ENCODE measurements at places on chromosomes 2 and 18.
A peak's percentile ranks its signal among the peaks of the same experiment; 100 is the strongest.

GRCh38 chr2:31567679-31568078, 13.1 kb downstream of the SRD5A2 start:
- no peak for DNase-seq

- DNase-seq = no peak
Measured at GRCh38 chr18:7658701-7659100, 91.6 kb downstream of the PTPRM start.

GRCh38 chr2:71605781-71606241, 152.4 kb downstream of the DYSF start:
- DNase-seq = no peak

DNA sequence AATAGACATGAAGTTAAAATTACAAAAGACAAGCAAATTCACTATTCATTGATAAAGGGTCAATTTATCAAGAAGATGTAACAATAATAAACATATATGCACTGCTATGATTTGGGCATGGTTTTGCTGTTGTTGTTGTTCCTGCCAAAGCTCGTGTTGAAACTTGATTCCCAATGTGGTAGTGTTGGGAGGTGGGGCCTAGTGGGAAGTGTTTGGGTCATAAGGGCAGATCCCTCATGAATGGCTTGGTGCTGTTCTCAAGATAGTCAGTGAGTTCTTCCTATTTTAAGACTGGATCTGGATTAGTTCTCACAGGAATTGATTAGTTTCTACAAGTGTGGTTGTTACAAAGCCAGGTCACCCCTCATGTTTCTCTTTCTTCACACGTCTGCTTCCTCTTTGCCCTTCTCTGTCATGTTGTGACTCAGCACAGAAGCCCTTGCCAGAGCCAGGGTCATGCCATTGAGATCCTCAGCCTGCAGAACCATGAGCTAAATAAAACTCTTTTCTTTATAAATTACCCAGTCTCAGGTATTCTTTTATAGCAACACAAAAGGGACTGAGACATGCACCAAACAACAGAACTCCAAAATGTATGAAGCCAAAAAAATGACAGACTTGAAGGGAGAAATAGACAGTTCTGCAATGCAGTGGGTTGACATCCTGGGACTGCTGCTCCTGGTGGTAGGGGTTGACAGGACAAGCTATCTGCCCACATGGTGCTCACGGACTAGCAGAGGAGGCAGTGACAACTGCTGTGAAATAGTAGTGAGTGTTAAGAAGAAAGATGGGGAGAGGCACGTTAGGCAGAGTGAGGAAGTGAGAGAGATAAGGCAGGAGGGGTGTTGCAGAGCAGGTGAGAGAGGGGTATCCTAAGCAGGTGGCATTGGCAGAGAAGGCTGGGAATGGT, 18.6 kb upstream of the SKA1 start:
- no peak for DNase-seq

DNA sequence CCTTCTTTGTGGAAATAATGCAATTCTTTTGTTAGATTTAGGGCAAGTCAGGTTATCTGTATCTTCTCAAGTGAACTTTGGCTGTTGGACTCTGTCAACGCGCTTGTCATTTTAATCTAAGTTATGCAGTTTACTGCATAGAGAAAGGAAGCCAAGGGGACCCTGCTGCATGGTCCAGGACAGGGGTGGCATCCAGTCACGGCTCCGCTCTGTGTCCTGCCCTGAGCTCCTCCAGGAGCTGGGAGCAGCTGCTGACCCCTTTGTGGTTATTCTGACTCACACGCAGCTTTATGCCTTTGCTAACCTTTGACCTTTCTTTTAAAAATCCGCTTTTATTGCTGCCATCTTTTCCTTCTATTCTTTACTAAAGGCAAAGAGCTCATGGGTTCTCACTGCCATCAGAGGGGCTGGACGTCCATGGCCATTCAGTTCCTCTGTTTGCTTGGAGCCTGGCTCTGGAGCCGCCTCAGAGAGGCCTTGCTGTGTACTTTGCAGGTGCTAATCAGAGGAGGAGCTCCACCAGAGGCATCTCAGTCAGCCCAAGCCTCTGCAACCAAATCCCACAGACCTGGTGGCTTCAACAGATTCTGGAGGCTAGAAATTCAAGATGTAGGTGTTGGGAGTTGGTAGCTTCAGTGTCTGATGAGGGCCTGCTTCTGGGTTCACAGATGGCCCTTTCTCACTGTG, 39.3 kb downstream of the SNTG2 start:
- no peak for DNase-seq

GRCh38 chr2:150640039-150640438, 152.6 kb upstream of the RND3 start:
- DNase-seq = no peak

DNA sequence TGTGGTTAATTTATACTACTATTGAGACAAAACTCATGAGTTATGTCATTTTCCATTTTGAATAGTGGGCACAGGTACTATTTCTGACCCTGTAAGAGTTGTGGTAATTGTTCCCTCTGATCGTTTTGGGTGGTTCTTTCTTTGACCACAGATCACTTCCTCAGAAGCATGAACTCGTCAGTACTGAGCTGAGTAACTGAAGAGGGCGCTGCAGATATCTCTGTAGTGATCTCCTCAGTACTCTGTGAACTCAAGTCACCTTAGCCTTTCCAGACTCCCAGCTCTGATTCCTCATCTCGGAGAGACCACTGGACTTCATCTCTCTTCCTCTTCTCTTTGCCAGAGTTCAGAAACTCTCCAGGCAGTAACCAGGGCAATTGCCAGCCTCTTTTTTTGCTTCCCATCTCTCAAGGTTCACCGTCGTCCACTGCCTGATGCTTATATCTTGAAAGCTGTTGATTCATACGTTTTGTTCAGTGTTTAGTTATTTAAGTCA, 9.4 kb upstream of the IL1RL1 start:
- peak; percentile 67 for DNase-seq

DNA sequence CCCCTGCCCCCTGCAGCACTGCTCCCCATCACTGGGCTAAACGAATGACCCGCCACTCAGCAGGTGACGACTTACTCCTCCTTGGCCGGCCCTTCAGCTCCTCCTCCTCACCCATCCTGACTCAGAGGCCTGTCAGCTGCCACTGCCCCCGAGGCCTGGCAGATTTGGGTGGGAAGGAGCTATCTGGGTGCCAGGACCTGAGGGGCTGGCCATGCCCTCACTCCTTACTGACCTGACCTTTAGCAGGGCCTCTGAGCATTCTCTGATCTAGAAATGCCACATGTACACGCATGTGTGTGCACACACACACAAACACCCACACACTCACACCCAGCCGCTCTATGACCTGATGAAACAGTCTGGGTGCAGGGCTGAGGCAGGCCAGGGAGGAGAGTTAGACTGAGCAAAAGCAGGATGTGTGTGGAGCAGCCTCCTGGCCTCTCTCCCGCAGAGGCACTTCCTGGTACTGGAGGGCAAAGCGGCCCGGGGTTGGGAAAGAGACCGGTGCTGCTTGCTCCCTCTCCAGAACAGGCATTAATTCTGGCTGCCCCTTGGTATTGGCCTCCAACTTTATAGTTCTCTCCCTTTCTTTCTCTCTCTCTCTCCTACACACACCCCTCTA, 68.0 kb downstream of the ZFP36L2 start:
- DNase-seq = peak; percentile 83

GRCh38 chr2:212213191-212213590, 325.4 kb downstream of the ERBB4 start:
- no peak for DNase-seq

DNA sequence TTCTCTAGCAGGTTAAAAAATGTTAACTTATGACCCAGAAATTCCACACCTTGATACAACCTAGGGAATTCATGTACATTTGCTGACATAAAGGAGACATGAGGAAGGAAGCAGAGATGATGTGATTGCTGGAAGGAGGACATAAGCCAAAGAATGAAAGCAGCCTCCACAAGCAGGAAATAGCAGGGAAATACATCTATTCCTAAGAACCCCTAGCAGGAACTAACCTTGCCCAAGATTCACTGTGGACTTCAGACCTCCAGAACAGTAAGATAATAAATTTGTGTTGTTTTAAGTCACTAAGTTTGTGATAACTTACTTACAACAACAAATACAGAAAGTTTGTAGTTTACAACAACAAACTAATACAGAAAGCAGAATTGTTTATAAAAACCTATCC, 4.6 kb upstream of the DSG4 start:
- DNase-seq = no peak

- peak; percentile 80 for DNase-seq
Measured at GRCh38 chr18:48868468-48869466, 82.0 kb downstream of the SMAD7 start.

DNA sequence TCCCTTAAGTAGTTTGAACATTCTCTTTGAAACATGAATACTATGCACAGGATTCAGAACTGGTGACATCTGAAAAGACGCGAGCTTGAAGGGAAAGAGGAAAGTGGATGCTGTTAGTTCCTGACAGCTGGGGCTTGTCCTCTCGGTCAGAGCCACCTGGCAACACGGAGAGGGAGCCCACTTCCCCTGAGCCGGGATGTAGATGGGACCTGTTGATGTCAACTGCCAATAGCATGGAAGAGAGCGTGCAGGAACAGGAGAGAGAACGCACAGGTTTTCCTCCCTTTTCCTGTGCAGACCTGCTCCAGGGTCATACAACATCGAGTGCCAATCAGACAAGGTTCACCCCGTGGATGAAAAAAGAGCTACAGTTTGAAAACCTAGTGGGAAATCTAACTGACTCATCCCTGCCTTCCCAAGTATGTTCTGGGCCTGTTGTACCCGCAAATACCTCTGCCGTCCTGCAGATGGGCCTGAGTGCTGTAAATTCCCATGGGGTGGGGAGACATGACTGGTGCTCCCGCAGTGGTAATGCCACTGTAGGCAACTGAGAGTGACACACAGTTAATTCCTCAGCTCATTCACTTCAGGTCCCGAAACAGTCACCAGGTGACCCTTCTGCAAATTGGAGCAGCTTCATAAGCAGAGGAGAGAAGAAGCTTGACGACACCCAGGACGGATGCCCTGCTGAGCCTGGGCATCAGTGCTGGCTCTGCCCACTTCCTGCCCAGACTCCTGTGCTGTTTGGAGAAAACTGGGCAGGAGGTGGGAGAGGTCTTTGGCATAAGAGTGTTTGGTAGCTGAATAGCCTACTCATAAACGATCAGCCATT, 13.9 kb upstream of the MBP start:
- DNase-seq = no peak

- DNase-seq = no peak
Measured at GRCh38 chr2:69213201-69213600, 173.8 kb downstream of the GFPT1 start.

DNA sequence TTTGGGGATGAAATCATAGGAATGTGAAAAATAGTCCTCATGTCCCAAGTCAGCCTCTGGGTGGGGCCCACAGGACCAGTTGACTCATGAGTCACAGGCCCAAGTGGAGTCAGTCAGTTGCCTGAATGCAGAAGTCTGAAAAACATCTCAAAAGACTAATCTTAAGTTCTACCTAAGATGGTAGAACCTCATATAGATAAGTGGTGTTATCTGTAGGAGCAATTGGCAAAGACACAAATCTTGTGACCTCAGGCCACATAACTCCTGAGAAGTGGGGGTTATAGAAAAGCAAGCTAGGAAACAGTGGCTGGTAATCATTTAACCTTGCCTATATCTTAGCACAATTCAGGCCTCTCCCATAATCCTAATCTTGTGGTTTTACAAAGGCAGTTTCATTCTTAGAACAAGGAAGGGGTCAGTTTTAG, 257.1 kb upstream of the SPOPL start:
- DNase-seq = no peak

- DNase-seq = no peak
Measured at GRCh38 chr2:157893611-157894010, 17.5 kb upstream of the ACVR1 start.

DNA sequence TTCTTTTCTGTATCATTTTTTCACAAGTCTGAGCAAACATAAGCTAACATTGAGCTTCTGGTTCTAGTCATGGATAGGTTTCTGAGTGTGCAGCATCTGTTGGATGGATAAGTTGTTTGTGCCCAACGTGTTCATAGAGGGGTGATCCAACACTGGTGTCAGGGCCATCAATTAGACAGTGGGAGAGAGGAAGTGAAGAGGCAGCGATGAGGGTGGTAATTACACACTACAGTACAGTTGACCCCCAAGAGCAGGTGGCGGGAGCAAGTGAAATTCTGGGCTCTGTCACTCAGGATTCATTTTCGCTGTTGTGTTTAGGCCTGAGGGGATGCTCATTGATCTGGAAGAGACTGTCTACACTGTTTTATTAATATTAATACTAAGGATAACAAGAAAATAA, 180.0 kb upstream of the CXCR4 start:
- DNase-seq = no peak

DNA sequence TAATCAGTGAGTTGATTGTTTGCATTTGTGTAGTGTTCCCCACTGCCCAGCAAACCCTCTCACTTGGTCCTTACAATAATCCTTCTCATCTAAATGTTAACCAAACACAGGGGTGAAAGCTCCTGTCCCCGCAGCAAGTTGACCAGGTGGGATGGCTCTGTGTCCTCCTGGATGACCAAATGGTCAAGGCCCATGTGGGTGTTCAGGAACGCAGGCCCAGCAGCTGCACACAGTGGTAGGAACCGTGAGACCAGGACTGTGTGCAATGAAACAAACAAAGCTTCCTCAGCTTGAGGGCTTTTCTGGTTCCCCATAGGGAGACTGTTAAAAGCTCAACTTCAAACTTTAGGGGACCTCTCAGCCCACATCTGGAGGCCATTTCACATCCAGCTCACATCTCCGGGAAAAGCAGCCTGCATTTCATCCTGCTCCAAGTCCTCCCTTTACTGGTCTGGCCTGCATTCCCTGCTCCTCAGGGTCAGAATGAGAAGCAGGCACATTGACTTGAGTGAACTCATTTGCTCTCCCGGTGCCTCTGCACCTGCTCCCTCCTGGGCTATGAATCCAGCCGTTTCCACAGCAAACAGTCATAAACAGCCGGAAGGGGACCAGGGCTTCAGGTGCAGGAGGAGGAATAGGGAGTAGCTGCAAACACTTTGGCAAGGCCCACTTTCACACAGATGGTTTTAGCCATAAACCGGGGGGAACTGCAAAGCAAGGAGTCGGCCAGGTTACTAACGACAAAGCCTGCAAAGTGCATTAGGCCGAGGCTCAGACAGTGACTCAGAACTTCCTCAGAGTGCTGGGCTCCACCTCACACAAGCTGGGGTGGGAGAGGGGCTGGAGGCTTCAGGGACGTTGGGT, 144.7 kb downstream of the CAPN13 start:
- no peak for DNase-seq

- DNase-seq = no peak
Measured at GRCh38 chr2:186459009-186459408, 27.1 kb upstream of the ZC3H15 start.

DNA sequence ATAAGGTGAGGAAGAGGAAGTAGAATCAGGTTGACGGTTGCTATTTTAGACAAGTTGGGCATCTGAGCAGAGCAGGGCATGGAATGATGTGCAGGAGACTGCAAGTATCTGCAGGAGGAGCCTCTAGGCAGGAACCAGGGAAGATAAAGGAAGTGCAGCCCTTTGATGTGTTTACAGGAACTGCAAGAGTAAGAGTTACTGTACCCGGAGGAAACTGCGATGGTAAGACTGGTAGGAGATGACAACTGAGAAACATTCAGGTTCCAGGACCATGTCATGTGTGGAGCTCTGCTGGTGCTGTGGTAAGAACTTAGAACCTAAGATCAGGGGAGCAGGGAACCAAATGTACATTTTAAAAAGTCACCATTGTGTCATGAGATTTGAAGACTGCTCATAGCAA, 134.3 kb upstream of the STON1 start:
- no peak for DNase-seq

Data from activated T-cell treated with anti-CD3 and anti-CD28 coated beads, Interleukin-2, amount 50 U/mL, for 48 hours (primary cell).